ENCODE measurements at places on chromosomes 12 and 14. TPM values are rescaled to one million over a fixed set of nuclear protein-coding genes. Genes with fewer than 3 reads are reported as not detected.

DNA sequence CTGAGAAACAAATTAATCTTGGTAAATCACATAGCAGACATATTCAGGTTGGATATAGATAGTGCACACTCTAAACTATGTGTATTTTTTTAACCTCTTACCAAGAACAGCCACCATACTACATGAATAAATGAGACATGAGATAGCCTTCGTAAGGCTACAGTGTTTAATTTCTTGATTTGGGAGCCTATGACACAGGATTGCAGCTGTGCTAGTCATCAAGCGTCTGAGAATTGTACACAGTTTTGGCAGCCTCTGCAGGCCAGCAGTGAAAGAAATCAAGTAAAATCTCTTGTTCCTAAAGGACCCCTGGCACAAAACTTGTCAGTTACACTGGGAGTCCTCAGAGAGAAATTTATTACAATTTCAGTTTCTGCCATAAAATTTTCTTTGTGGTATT, 236.1 kb downstream of the C12orf50 start:
- no peaks in the 10 kb centered on the region for H3K36me3 ChIP-seq
- H3K27me3 ChIP-seq = no peaks in the 10 kb centered on the region
- no peak overlapping the region for H3K27ac ChIP-seq
- no peak overlapping the region for H3K4me3 ChIP-seq
- no peak for DNase-seq
- no peaks in the 10 kb centered on the region for H3K4me1 ChIP-seq

GRCh38 chr12:108373111-108373510, 34.0 kb upstream of the CMKLR1 start:
- no peaks in the 10 kb centered on the region for H3K27me3 ChIP-seq
- no peaks in the 10 kb centered on the region for H3K36me3 ChIP-seq
- no peaks in the 10 kb centered on the region for H3K4me1 ChIP-seq
- H3K27ac ChIP-seq = no peak overlapping the region
- no peak overlapping the region for H3K4me3 ChIP-seq
- no peak for DNase-seq

DNA sequence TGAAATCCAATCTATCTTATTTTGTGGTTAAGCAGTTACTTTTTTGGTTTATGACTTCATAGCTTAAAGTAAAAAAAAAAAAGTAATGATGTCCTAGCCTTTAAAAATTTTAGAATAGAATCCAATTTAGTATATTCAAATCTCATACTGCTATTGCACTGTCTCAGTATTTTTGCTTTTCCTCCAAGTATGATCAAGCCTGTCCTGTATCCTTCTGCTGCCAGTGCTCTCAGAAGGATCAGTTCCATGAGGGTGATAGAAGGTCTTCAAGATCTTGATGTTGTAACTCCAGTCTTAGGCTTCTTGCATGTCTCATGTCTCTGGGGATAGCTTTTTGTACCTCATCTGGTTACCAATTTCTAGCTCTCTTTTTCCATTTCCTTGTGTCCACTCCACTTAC, 324.2 kb upstream of the FAR2 start:
- no peaks in the 10 kb centered on the region for H3K36me3 ChIP-seq
- H3K4me3 ChIP-seq = no peak overlapping the region
- H3K27me3 ChIP-seq = no peaks in the 10 kb centered on the region
- DNase-seq = no peak
- no peak overlapping the region for H3K27ac ChIP-seq
- H3K4me1 ChIP-seq = no peaks in the 10 kb centered on the region

DNA sequence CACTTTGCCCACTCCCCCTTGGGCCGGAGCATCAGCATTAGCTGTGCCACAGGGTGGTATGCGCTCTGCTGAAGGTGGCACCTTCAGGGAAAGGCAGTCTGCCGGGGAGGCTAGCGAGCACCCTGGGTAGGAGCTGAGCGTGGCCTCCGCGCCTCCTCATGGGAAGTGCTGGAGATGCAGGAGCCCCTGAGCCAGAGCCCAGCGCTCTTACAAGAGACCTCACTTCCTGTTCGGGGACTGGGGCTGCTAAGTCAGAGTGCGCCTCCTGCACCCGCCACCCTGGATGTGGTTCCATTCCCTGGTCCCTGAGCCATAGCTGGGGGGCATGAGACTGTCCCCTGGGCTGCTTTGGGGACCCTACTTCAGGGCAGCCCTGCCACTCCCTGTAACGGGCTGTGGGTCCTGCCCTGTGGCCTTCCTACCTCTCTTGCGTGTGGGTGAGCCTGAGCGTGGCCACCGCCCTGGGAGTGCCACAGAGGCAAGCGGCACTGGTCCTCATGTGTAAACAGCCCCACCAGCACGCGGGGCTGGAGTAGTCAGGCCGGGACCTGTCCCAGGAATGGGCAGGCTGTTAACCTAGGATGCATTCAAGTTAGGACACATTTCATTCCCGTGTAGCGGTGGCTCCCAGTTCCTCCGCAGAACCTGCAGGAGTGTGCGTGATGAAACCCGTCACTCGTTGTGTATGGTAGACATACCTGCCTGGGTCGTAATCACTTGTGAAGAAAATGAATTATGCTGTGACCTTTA, 19.4 kb downstream of the COA8 start:
- no peak overlapping the region for H3K27ac ChIP-seq
- no peak for DNase-seq
- no peak overlapping the region for H3K4me3 ChIP-seq
- H3K4me1 ChIP-seq = peaks cover 6% of the 10 kb centered on the region
- no peaks in the 10 kb centered on the region for H3K27me3 ChIP-seq

- H3K4me3 ChIP-seq = no peak overlapping the region
- no peaks in the 10 kb centered on the region for H3K27me3 ChIP-seq
- H3K4me1 ChIP-seq = no peaks in the 10 kb centered on the region
- no peak for DNase-seq
Observed at GRCh38 chr12:58906917-58907316, 13.4 kb downstream of the LRIG3 start.

DNA sequence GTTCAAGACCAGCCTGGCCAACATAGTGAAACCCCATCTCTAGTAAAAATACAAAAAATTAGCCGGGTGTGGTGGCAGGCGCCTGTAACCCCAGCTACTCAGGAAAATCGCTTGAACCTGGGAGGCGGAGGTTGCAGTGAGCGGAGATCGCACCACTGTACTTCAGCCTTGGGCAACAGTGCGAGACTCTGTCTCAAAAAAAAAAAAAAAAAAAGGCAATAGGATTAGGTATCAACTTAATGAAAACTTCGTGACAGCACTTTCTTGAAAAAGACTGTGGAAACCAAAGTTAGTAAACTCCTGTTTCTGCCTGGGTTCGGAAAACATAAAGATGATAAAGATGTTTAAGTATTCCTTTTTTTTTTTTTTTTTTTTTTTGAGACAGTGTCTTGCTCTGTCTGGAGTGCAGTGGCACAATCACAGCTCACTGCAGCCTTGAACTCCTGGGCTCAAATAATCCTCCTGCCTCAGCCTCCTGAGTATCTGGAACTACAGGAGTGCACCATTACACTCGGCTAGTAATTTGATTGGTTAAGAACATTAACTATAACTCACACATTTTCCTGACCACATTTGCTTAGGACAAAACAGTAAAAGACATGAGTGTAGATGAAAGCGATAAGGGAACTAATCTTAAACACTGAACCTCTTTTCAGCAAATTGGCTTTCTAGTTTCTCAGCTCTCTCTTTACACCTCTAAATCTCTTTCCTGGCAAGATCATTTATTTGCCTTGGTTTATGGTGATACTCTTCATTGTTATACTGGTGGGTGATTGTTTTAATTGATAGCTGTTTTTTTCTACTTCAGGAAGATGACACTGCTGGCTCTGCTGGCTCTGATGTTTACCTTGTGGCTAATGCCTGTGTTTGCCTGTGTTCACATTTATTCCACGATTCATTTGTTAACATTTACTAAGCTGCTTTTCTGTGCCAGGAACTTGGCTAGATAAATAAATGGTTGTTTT, 15.8 kb downstream of the HIF1A start:
- no peak for DNase-seq
- no peak overlapping the region for H3K4me3 ChIP-seq
- peaks cover 44% of the 10 kb centered on the region for H3K4me1 ChIP-seq
- no peaks in the 10 kb centered on the region for H3K27me3 ChIP-seq

PLEKHG7 gene
- 1.6 TPM for total RNA-seq

DNA sequence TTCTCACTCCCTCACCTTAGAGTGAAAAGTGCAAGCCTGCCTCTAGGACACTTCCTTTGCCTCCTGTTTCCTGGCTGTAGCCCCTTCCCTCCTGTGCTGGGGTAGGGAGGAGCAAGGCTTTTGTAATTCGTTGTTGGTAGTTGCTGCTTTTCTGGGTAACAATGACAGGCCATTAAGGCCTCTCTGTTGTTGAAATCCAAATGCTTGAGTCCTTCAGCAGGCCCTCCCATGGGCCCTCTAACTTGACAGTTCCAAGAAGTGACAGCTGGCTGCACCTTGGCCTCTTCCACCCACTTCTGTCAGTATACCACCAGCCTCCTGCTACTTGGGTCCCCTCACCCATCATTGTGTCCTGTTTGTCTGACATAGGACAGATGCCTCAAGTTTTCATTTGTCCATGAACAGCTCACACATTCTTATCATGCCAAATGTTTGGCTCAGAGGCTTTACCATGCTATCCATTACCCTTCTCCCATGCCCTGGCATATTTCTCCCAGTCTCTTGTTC, 103.7 kb upstream of the PDE3A start:
- no peaks in the 10 kb centered on the region for H3K36me3 ChIP-seq
- H3K4me1 ChIP-seq = no peaks in the 10 kb centered on the region
- no peak overlapping the region for H3K27ac ChIP-seq
- no peak overlapping the region for H3K4me3 ChIP-seq

DNA sequence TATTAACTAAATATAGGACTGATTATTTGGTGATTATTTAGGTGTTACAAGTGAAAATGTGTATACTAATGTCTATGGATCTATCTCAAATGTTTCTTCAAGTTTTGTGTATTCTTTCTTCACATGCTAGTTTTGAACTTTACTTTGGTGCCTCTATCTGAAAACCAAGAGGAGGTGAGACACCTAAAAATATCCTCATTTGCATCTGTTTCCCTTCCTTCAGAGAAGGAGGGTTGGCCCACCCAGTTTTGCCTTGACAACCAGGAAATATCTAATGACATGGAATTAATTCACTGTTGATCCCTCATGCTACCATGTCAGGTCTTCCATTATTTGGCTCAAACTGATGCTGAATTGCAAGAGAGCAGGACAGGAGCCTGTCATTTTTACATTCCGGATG, 500.4 kb downstream of the NELL2 start:
- H3K27ac ChIP-seq = no peak overlapping the region
- no peaks in the 10 kb centered on the region for H3K4me1 ChIP-seq
- no peaks in the 10 kb centered on the region for H3K27me3 ChIP-seq

UNC79 gene
- 0.18 TPM for total RNA-seq

DNA sequence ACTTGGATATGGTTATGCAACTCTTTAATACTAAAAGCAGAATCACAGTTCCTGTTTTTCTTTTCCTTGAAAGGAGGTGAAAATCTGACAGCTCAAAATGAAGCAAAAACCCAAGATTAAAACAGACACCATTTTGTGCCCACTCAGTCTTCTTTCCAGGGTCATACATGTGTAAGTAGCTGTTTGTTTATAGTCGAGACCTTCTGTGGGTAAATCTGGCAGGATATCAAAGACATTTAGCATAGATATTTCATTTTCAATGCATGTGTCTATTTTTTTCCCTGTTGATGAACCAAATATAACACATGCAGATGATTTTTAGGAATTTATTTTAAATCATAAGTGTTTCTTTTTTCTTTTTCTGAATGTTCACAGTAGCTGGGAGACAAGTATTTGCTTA, 398.8 kb downstream of the FOXG1 start:
- H3K27me3 ChIP-seq = no peaks in the 10 kb centered on the region
- DNase-seq = no peak
- no peaks in the 10 kb centered on the region for H3K4me1 ChIP-seq
- H3K27ac ChIP-seq = no peak overlapping the region

- H3K4me3 ChIP-seq = no peak overlapping the region
- H3K27ac ChIP-seq = peak overlapping the region; percentile 57
- H3K4me1 ChIP-seq = peaks cover 81% of the 10 kb centered on the region
- no peaks in the 10 kb centered on the region for H3K27me3 ChIP-seq
- no peak for DNase-seq
- H3K36me3 ChIP-seq = no peaks in the 10 kb centered on the region
Observed at GRCh38 chr14:74569806-74570591, 42.0 kb downstream of the LTBP2 start.

POTEM gene
- not detected for total RNA-seq

DNA sequence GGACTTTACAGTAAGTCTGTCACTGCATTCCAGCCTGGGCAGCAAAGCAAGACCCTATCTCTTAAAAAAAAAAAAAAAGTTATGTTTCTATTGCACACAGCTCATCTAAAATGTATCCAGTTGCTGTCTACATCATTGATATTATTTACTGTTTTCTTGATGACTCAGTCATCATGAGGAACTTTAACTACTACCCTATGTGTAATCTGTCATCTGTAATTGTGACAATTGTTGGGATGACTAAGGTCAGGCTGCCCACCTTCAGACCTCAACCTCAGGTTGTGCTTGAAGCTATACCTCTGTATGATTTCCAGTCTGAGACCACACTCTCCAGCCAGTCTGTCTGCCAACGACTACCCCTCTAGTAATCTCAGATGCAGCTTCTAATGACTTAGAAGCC, 15.3 kb downstream of the PPP1R13B start:
- no peak overlapping the region for H3K27ac ChIP-seq
- peaks cover 26% of the 10 kb centered on the region for H3K4me1 ChIP-seq
- DNase-seq = no peak
- no peak overlapping the region for H3K4me3 ChIP-seq

- H3K4me1 ChIP-seq = no peaks in the 10 kb centered on the region
- H3K4me3 ChIP-seq = no peak overlapping the region
- H3K27me3 ChIP-seq = peaks cover 30% of the 10 kb centered on the region
- H3K36me3 ChIP-seq = no peaks in the 10 kb centered on the region
Observed at GRCh38 chr14:99119554-99120525, 152.2 kb downstream of the BCL11B start.

A2ML1 gene
- not detected for total RNA-seq

- DNase-seq = peak; percentile 73
- no peaks in the 10 kb centered on the region for H3K36me3 ChIP-seq
- H3K27me3 ChIP-seq = no peaks in the 10 kb centered on the region
- peaks cover 11% of the 10 kb centered on the region for H3K4me1 ChIP-seq
- peak within 1 kb of the TSS; percentile 66 for H3K27ac ChIP-seq
Observed at GRCh38 chr14:96204151-96205058, at the start of gene BDKRB2. Gene BDKRB2 (plus strand): TSS chr14:96204839. CDS start chr14:96237108, 32,269 bp downstream.

FAM90A1 gene
- total RNA-seq = 0.47 TPM

- H3K4me1 ChIP-seq = peaks cover 42% of the 10 kb centered on the region
- no peak for DNase-seq
- H3K27ac ChIP-seq = peak overlapping the region; percentile 70
- H3K36me3 ChIP-seq = no peaks in the 10 kb centered on the region
Observed at GRCh38 chr12:101616027-101616494, 21.3 kb downstream of the MYBPC1 start.

MYH6 gene
- total RNA-seq = 0.62 TPM

- no peaks in the 10 kb centered on the region for H3K4me1 ChIP-seq
- no peak for DNase-seq
- no peaks in the 10 kb centered on the region for H3K27me3 ChIP-seq
- H3K4me3 ChIP-seq = no peak overlapping the region
- no peaks in the 10 kb centered on the region for H3K36me3 ChIP-seq
- H3K27ac ChIP-seq = no peak overlapping the region
Observed at GRCh38 chr12:38921025-38921677, 15.8 kb upstream of the CPNE8 start.

CYP46A1 gene
- total RNA-seq = 0.62 TPM

KRT80 gene
- total RNA-seq = 3.0 TPM

KRT2 gene
- not detected for total RNA-seq

GRCh38 chr12:58969237-58969636, 48.9 kb upstream of the LRIG3 start:
- no peak overlapping the region for H3K27ac ChIP-seq
- DNase-seq = no peak
- H3K4me3 ChIP-seq = no peak overlapping the region
- H3K4me1 ChIP-seq = no peaks in the 10 kb centered on the region
